Esophagus muscularis mucosa (tissue), 4 donors: ENCODE measurements at places on chromosomes 7 and 10. TPM values are rescaled to one million over a fixed set of nuclear protein-coding genes. Genes with fewer than 3 reads are reported as not detected.
A peak's percentile ranks its signal among the peaks of the same experiment; 100 is the strongest.

The KMT2E gene
- total RNA-seq = 85.8 TPM

The HTRA1 gene
- total RNA-seq = 108 TPM

The SLC26A3 gene
- total RNA-seq = 12.0 TPM

The ELMO1 gene
- total RNA-seq = 42.4 TPM

The AFAP1L2 gene
- 19.4 TPM for total RNA-seq

The WNT2 gene
- 2.8 TPM for total RNA-seq

The COG5 gene
- 20.9 TPM for total RNA-seq

The SPRN gene
- total RNA-seq = not detected

The UPP1 gene
- total RNA-seq = 7.1 TPM

The ADCY1 gene
- 0.42 TPM for total RNA-seq

The GRID1 gene
- 1.3 TPM for total RNA-seq

The ARID5B gene
- total RNA-seq = 150 TPM

- DNase-seq = no peak
Observed at GRCh38 chr7:34135924-34136323, 230.6 kb downstream of the BMPER start.

GRCh38 chr7:5420067-5420880, 3.4 kb downstream of the TNRC18 start:
- no peak for DNase-seq

DNA sequence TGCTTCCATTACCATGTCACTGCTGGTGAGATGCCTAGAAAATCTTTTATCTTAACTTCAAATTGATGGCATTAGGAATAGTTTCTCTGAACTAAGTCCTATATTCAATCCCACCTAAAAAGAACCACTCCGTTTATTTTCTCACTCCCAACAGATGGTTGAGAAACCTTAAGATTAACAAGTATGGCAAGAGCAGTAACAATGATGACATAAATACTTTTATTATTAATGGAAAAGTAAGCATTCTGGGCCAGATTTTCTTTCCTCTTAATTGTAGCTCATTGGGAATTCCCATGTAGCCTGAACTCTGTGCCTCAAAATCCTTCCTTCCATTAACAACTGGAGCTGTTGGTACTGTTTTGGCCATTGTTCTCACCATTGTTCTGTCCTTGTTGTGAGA, 21.1 kb upstream of the FAM13C start:
- no peak for DNase-seq

GRCh38 chr7:110204527-110204926, 886.4 kb upstream of the LRRN3 start:
- DNase-seq = no peak

- DNase-seq = no peak
Observed at GRCh38 chr7:138167222-138167621, 91.0 kb downstream of the AKR1D1 start.

DNA sequence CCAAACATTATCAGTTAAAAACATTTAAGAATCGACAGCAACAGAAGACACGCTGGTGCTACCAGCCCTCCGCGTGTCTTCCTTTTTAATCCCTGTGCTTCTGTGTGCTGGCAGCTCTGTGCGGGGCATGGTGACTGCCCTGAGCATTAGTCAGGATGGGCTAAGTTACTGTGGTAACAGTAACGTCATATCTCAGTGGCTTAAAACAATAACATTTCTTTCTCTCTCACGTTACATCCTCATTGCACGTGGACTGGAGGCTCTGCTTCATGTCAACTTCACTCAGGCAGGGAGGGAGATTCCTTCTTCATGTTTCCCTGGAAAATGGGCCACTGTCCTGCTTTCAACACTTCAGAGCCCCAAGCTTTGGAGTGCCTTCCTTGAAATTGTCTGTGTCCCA, 378.5 kb downstream of the CCSER2 start:
- no peak for DNase-seq

DNA sequence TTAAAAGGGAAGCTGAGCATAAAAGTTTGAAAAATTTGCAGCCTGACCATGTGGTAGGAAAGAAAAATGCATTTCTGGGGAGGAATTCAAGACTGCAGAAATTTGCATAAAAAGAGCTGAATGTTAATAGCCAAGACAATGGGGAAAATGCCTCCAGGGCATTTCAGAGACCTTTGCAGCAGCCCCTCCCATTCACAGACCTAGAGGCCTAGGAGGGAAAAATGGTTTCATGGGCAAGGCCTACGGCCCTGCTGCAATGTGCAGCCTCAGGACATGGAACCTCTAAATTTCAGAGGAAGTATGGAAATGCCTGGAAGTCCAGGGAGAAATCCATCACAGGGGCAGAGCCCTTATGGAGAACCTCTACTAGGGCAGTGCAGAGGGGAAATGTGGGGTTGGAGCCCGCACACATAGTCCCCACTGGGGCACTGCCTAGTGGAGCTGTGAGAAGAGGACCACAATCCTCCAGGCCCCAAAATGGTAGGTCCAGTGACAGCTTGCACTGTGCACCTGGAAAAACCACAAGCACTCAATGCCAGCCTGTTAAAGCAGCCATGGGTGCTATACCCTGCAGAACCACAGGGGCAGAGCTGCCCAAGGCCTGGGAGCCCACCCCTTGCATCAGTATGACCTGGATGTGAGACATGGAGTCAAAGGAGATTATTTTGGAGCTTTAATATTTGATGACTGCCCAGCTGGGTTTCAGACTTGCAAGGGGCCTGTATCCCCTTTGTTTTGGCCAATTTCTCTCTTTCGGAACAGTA, 243.8 kb downstream of the DNAJB9 start:
- no peak for DNase-seq

DNA sequence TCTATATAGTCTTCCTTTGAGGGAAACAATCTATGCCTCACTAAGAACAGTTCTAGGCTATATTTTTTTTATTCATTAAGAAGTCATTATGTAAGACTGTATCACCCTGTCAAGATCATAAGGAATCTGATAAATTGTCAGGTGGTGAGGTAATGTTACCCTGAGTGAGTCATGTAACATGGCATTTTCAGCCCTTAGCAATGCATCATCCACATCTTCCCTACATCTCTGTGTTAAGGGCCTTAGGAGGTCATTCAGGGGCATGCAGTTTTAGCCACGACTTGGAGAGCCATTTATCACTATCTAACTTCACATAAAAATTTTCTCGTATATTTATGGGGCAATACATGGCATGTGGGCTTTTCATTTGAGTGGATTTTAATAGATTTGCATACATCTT, 924.5 kb upstream of the MBL2 start:
- no peak for DNase-seq

DNA sequence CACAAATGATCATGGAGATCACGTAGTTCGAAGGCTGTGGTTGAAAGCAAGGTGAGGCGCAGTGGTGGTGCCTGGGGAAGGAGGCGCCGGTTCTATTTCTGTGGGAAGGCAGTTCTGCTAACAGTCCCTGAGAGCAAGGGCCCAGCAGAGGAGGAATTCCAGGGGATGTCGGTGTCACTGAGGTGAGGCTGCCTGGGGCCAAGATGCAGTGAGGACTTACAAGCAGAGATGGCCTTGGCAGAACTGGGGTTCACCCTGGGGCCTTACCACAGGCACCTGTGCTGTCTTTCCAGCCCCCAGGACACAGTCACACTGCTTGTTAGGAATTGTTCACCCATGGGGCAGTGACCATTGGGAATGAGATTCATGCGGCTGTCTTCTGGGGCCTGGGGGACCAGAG, 26.7 kb downstream of the GBX1 start:
- no peak for DNase-seq

GRCh38 chr10:93701866-93702209, 554 bp downstream of the FRA10AC1 start:
- no peak for DNase-seq

- no peak for DNase-seq
Observed at GRCh38 chr10:31751051-31751737, 177.4 kb downstream of the ARHGAP12 start.

DNA sequence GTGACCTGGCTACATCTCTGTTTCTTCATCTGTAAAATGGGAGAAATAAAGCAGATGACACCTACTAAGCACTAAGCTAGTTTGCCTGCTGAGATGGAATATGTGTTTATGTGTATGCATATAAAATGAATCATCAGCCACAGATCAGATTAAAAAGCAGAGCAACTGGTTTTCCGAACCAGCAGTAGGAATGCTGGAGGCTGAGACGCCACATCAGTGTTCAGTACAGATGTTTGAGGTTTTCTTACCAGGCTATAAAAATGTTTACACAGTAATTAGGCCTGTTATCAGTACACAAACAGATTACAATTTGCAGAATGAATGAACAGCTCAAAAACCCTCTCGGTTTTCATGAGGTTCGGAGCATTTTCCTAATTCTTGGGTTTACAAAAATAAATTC, 85.8 kb downstream of the CALN1 start:
- DNase-seq = no peak

- DNase-seq = no peak
Observed at GRCh38 chr10:66575251-66575855, 350.5 kb upstream of the LRRTM3 start.

DNA sequence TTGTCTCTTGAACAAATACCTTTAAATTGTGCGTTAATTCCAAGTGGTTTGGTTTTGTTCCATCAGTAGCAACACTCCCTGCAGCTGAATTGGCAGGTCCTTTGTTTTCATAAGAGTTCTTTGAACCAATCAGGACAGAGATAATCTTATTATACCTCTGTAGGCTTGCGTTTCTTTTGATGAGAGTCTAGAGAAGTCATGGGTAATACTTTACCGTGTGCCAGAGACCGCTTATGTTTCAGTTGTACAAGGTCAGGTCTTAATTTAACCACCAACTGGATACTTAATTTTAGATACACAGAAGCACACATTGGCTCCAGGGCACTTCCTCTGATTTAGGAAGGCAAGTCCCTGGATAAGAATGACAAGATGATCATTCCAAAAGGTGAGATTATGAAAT, at the start of gene ASB15:
Gene ASB15, plus strand, starts transcription at position 292 of the 400 bp plus-strand sequence. CDS start 12,682 bp downstream, outside the sequence.
- DNase-seq = no peak

GRCh38 chr10:43234471-43235041, 32.3 kb downstream of the RASGEF1A start:
- no peak for DNase-seq

- no peak for DNase-seq
Observed at GRCh38 chr7:150421831-150422230, 28.6 kb upstream of the GIMAP8 start.

DNA sequence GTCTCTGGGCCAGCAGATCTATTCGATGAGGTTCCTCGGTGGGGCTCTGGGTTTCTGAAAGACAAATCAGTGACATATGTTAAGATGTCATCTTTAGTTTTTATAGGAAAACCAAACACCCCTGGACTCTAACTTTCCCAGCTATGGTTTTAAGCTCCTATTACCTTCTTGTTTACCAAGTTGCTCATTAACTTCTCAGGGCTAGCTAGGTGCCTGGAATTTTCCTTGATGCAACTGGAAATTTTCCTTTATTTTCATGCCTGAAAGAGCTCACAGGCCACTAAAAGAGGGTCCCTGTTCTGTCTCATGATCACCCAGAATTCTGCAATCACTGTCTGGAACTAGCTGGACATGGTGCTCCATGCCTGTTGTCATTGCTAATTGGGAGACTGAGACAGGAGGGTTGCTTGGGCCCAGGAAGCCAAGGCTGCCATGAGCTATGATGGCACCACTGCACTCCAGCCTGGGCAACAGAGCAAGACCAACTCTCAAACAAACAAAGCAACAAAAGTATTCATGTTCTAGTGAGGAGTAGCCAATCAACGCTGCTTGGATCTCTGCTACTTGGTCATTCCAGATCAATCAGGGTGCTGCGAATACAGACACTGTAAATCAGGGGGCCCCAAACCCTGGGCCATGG, 1173.5 kb upstream of the AUTS2 start:
- DNase-seq = no peak

GRCh38 chr7:70005891-70006260, 407.6 kb downstream of the AUTS2 start:
- DNase-seq = no peak

- DNase-seq = no peak
Observed at GRCh38 chr10:80515511-80515910, 22.2 kb upstream of the SH2D4B start.

DNA sequence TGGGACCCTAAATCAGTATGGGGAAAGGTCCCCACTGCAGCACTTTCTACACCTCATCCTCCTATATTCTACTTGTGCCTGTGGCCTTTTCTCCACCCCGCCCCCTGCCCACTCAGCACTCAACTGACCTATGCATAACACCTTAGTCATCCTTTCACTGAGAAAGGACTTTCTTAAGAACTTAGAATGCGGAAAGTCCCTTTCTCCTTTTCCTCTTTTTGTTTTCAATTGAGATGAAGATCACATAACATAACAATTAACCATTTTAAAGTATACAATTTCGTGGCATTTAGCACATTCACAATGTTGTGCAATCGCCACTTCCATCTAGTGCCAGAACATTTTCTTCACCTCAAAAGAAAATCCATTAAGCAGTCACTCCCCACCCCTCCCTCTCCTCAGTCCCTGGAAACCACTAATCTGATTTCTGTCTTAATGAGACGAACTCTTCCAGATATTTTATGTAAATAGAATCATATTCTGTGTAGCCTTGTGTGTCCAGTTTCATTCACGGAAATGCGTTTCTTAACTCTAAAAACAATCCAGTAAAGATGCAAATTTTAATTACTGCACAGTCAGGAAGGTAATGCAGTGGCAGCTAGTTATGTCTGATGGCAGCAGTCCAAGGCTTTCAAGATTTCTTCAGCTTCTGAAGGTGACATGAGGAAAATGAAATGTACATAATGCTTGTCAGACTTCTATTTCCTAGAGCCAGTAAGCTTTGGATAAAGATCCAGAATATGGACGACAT, 41.7 kb downstream of the FAS start:
- no peak for DNase-seq

DNA sequence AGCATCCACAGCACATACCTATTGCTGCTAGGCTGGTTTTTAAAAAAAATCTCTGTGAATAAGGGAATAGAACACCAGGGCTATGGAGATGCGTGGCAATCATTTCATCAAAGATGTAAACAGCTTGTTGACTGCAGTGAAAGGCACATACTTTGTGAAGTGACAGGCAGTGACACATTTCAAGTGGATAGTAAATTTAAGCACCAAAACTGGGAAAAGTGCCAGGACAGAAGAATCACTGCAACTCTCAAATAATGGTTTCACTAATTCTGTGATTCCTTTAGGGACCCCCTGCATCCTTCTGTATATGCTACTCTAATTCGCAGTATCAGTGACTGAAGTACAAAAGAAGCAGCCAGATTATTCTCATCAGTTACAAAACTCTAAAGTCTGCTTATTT, 145.2 kb upstream of the KLF14 start:
- no peak for DNase-seq

- DNase-seq = peak; percentile 88
Observed at GRCh38 chr10:78304091-78305045, 270.7 kb downstream of the RPS24 start.

GRCh38 chr7:118026791-118027190, 153.6 kb upstream of the CTTNBP2 start:
- DNase-seq = no peak

GRCh38 chr10:88111294-88111693, 247.9 kb downstream of the PTEN start:
- DNase-seq = no peak

- DNase-seq = no peak
Observed at GRCh38 chr10:21524131-21524525, 1.4 kb downstream of the SKIDA1 start.
